NCI-H2171 (cell line): ENCODE measurements at places on chromosomes 6 and 20.

GRCh38 chr6:149888659-149889058, 9.3 kb downstream of the RAET1E start:
- DNase-seq = no peak

- peak; percentile 14 for DNase-seq
Observed at GRCh38 chr6:129936329-129937165, 75.4 kb upstream of the TMEM244 start.

GRCh38 chr6:113763311-113763766, 93.8 kb upstream of the MARCKS start:
- no peak for DNase-seq

DNA sequence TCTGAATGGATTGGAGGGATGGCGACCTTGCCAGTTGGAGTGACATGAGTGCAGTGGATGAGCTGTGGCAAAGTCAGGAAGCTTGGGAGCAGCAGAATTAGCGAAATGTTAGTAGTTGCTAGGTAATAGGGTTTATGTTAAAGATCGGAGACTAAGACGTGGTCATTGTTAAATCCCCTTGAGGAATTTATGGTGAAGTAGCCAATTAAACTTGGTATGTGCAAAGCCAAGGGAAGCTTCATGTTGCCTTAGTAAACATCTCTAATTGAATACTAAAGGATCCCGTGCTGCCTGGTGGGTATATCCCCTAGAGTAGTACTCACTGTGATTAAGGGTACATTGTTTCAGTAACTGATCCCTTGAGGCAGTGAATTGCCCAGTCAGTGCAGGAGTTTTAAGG, 106.0 kb downstream of the PRIM2 start:
- no peak for DNase-seq

- DNase-seq = no peak
Observed at GRCh38 chr6:157941101-157941863, 40.4 kb upstream of the SYNJ2 start.

DNA sequence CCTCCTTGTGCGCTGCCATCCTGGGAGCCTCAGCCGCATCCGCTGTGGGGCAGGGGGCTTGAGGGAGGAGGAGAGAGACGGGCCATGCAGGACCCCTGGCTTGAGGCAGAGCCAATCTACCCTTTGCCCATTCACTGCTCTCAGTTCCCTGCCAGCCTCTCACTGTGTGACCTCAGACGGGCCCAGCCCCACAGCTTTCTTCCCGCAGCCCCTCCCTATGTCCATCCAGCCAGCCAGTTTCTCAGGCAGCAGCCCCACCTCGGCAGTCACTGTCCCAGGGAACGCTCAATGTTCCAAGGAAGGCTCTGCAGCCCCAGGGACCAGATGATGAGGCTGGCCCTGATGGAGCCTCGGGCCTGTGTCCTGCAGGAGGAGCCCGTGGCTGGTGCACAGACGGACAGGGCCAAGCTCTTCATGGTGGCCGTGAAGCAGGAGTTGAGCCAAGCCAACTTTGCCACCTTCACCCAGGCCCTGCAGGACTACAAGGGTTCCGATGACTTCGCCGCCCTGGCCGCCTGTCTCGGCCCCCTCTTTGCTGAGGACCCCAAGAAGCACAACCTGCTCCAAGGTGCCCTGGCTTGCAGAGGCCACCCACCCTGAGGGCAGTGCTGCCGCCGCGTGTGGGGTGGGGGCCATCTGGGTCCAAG, 3.9 kb upstream of the TNFRSF6B start:
- DNase-seq = no peak

DNA sequence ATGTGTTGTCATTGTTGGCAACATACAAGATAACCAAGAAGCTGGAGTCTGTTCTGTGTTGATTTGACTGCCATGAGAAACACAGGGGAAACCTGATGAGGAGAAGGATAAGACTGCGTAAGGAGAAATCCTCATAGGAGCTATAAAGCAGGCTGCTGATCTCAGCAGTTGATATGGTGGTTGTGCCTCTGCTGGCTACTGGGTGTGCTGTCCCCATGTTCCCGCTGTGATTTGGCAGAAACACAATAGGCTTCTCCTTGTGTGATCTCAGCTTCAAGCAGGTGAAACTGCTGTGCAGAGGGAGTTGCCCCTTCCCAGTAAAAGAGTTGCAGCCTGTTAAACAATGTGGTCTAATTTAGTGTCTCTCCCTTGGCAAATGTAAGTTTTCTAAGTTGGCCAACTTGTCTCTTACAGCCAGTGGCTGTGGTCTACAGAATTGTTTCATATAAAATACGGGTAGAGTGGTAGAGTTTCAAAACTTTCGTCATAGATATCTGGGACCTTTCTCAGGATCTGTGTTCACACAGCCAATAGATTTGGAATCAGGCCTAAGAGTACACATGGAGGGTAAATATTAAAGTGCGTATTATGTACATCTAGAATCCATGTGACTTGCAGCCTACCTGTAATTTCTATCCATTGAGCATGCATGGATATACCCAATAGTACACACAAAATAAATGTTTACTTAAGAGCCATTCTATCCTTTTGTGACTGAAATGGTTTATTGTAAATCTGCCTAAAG, 78.4 kb downstream of the RNF144B start:
- no peak for DNase-seq

DNA sequence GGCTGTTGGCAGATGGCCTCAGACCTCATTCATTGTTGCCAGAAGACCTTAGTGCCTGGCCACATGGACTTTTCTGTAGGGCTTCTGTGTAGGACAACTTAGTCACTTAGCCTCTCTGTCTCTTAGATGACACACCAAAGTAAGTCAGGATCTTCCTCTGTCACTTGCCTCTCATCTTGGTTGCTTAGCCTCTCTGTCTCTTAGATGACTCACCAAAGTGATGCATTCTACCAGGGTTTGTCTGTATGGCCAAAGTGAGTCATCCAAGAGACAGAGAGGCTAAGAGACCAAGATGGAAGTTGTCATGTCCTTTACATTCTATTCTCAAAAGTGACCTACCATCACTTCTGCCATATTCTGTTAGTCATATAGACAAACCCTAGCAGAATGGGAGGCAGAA, 255.9 kb upstream of the DEFB112 start:
- DNase-seq = no peak

- DNase-seq = no peak
Observed at GRCh38 chr6:87716928-87717614, 15.0 kb upstream of the AKIRIN2 start.

DNA sequence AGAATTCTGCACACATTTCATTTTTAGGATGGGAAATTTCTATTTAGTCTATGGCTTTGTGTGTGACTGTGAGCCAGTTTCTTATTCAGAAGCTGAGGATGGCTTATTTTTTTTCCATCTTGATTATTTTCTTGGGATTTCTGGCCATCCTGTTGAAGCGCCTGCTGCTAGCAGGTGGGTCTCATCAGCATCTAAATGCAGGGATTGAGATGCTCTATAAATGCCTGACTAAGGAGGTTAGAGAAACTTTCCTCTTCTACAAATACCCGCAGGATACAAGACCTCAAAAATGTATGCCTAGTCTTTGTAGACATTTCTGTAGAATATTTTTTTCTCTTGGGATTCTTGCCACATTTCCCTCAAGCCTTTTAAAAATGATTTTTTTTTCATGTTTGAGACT, 138.0 kb upstream of the CCN2 start:
- DNase-seq = no peak
